ENCODE measurements at places on chromosomes 11 and 22. TPM values are rescaled to one million over a fixed set of nuclear protein-coding genes. Genes with fewer than 3 reads are reported as not detected.

The BIRC3 gene
- 3.1 TPM for total RNA-seq

The IFT27 gene
- 11.7 TPM for total RNA-seq

The PHOX2A gene
- total RNA-seq: not detected

The NNMT gene
- 0.34 TPM for total RNA-seq

The CCDC116 gene
- 0.07 TPM for total RNA-seq

The OR8G5 gene
- not detected for total RNA-seq

The MN1 gene
- 2.4 TPM for total RNA-seq

The SUN2 gene
- 69.4 TPM for total RNA-seq

The CHADL gene
- 1.4 TPM for total RNA-seq

The TIMP3 gene
- total RNA-seq: 23.9 TPM

The ROBO4 gene
- total RNA-seq: not detected

The OOSP1 gene
- total RNA-seq: not detected

The SMTNL1 gene
- total RNA-seq: not detected

The MS4A7 gene
- not detected for total RNA-seq

The PIH1D2 gene
- 0.50 TPM for total RNA-seq

The POU2AF3 gene
- 0.36 TPM for total RNA-seq

The CD248 gene
- 0.68 TPM for total RNA-seq

The OR5A1 gene
- total RNA-seq: not detected

The SLC22A8 gene
- total RNA-seq: not detected

The CRYBB2 gene
- total RNA-seq: not detected

The NARS2 gene
- total RNA-seq: 34.2 TPM

The FAM227A gene
- 1.4 TPM for total RNA-seq

The TEX54 gene
- not detected for total RNA-seq

The APOL5 gene
- total RNA-seq: not detected

The APOL6 gene
- 8.9 TPM for total RNA-seq

The HBE1 gene
- not detected for total RNA-seq

The TPH1 gene
- 0.07 TPM for total RNA-seq

The SAAL1 gene
- 17.2 TPM for total RNA-seq

The NEAT1 gene
- 50.2 TPM for total RNA-seq

Data from nasal cavity respiratory epithelium epithelial cell of viscerocranial mucosa (primary cell).